ENCODE measurements at places on chromosomes 1 and 21. TPM values are rescaled to one million over a fixed set of nuclear protein-coding genes. Genes with fewer than 3 reads are reported as not detected.

The PTPN14 gene
- total RNA-seq = 37.4 TPM

The SMG5 gene
- total RNA-seq = 88.7 TPM

The TNFRSF18 gene
- total RNA-seq = 0.67 TPM

The TLR5 gene
- total RNA-seq = 3.7 TPM

The SLAMF1 gene
- total RNA-seq = not detected

The MTARC2 gene
- total RNA-seq = 8.9 TPM
